ENCODE measurements at places on chromosomes 3 and 15. TPM values are rescaled to one million over a fixed set of nuclear protein-coding genes. Genes with fewer than 3 reads are reported as not detected.

DNA sequence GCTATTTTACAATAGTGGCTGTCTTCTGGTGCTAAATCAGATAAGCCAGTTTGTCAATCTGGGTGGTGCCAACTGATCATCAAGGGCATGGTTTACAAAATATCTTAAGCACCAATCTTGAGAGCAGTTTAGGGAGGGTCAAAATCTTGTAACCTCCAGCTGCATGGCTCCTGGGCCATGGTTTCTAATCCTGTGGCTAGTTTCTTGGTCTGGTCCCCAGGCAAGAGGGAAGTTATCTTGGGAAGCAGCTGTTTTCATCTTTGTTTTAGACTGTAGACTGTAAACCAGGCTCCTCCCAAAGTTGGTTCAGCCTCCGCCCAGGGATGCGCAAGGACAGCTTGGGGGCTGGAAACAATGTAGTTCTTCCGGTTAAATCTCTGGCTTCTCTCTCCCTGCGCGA lies 166.8 kb downstream of the IL1RAP start:
- no peak for DNase-seq

- no peak for DNase-seq
Observed at GRCh38 chr3:377158-377561, 180.6 kb downstream of the CHL1 start.

GRCh38 chr3:15330031-15330596 lies 2.3 kb downstream of the SH3BP5 start:
- DNase-seq = peak; percentile 60

- DNase-seq = no peak
Observed at GRCh38 chr15:33026614-33027013, 167.9 kb downstream of the FMN1 start.

- no peak for DNase-seq
Observed at GRCh38 chr3:139309880-139310279, 33.9 kb upstream of the MRPS22 start.

GRCh38 chr3:179734497-179735281 lies 81.8 kb downstream of the USP13 start:
- DNase-seq = no peak

Gene MOBP
- 0.14 TPM for polyA plus RNA-seq

DNA sequence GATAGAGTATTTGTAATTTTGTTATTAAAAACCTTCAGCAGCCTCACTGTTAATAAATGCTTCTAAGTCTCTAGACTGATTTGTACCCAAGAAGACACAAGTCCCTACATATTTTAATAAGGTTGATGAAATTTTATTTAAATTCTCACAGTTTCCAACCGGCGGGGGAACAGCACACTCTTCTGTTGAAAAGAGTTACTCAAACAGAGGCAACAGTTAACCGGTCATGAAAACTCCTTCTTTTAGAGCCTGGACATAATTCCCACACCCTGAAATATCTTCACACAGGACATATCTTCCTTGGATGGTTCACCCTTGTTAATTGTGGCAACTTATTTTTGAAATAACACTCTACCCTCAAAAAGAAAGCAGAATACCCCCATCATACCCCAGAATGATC lies 278.8 kb downstream of the FOXP1 start:
- no peak for DNase-seq

Gene APOD
- polyA plus RNA-seq = 9.1 TPM

DNA sequence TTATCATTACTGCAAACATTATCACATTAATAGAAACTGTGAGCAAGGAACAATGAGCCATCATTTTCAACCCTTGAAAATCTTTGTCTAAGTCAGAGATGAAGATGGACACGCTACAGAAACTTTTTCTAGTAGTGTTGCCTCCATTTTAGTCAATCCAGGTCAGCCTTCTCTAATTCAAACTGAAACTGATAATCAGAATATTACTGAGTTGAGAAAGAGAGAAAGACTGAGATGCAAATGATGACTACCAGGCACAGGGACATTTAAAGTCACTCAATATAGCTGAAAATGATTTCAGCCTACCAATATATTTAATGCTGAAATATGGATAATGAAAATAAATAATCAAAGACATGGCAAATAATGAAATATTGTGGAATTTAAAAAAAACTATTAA lies 261.4 kb downstream of the GBE1 start:
- DNase-seq = no peak
